ENCODE measurements at places on chromosomes 5 and 9. TPM values are rescaled to one million over a fixed set of nuclear protein-coding genes. Genes with fewer than 3 reads are reported as not detected.

Gene ARHGEF37
- 0.72 TPM for total RNA-seq

Gene EXD3
- total RNA-seq, result 7.6 TPM

Gene AJM1
- total RNA-seq, result 0.88 TPM

Gene PCDHGA5
- total RNA-seq, result 2.7 TPM

Gene SPINK1
- not detected for total RNA-seq

Gene NOXA1
- 0.88 TPM for total RNA-seq

Gene TRMO
- 26.5 TPM for total RNA-seq

Gene RLN2
- total RNA-seq, result not detected

Gene DRD1
- under 0.01 TPM for total RNA-seq

Gene EQTN
- not detected for total RNA-seq

Gene GDF9
- total RNA-seq, result 0.29 TPM

Gene ADGRD2
- not detected for total RNA-seq

Gene B4GALT7
- total RNA-seq, result 25.6 TPM

Gene GARIN3
- not detected for total RNA-seq

Gene C9orf153
- total RNA-seq, result under 0.01 TPM

Gene TTC16
- total RNA-seq, result under 0.01 TPM

Gene ANP32B
- 12.7 TPM for total RNA-seq

Gene SLC6A18
- total RNA-seq, result not detected

Gene MYMK
- total RNA-seq, result not detected

Gene CCDC180
- 6.2 TPM for total RNA-seq

Gene KCNMB1
- total RNA-seq, result under 0.01 TPM

Gene PDCD1LG2
- 4.7 TPM for total RNA-seq

Gene SLC36A3
- not detected for total RNA-seq

Gene FAM240B
- not detected for total RNA-seq

Gene IL13
- total RNA-seq, result not detected

Gene PALM2AKAP2
- total RNA-seq, result 19.4 TPM

Gene ZNF883
- 7.2 TPM for total RNA-seq

Gene ENTPD2
- not detected for total RNA-seq

Gene AK8
- total RNA-seq, result 1.1 TPM

Gene ECPAS
- 117 TPM for total RNA-seq

Gene ANXA2R
- 3.5 TPM for total RNA-seq

Gene SLC36A2
- not detected for total RNA-seq

Gene TSSK1B
- 0.72 TPM for total RNA-seq

Gene ACSL6
- not detected for total RNA-seq

Gene CBY3
- total RNA-seq, result not detected

Gene UBQLN1
- 117 TPM for total RNA-seq

Data from osteoblast (primary cell).